ENCODE measurements at places on chromosomes 4 and X.

DNA sequence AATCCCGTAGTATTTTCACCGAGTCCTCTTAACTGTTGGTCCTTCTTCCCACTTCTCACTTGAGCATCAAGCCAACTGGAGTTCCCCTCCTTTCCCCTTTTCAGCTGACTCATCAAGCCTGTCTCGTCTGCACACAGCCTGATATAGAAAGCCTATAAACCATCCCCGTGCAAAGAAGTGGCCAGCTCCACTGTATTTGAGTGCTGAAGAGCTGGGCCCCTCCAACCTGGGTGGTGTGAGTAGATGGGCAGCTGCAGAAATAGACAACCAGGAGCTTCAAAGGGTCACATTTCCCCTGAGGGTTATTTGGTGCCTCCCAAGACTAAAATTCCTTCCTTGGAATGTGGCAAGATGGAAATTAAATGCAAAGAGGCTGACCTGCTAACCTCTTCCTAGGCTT lies 199.7 kb downstream of the HS6ST2 start:
- DNase-seq = no peak

- DNase-seq = no peak
These were observed 1.7 kb downstream of the SLC25A4 start for GRCh38 chr4:185144601-185145240.

DNA sequence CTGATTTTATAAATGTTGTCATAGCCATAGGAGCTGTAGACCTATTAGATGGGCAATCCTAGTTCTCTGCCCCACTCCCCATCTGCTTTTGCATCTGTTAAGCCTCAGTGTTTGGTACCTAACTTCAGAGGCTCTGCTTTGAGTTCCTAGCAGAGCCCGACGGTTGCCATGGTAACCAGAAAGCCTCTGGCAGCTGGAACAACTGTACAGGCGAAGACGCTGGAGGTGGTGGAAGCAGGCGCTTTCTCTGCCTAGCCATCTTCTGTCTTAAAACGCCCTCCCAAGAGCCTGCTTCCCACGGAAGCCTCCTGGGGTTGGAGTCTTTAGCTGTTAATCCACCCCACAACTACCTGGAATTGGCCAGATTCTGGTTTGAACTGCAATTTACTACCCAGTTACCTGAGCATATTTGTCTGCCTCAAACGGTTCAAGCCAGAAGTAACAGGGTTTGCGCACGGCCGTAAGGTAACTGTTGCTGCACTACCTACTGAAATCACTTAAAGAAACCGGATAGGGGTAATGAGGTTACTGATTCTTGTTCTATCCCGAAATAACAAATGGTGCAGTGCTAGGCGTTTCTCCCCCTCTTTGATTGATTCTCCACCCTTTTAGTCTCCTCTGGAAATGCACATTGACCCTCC lies 1.0 kb upstream of the GABRG1 start:
- DNase-seq = no peak

- DNase-seq = no peak
These were observed 17.2 kb upstream of the ADGRL3 start for GRCh38 chr4:61182915-61183314.

DNA sequence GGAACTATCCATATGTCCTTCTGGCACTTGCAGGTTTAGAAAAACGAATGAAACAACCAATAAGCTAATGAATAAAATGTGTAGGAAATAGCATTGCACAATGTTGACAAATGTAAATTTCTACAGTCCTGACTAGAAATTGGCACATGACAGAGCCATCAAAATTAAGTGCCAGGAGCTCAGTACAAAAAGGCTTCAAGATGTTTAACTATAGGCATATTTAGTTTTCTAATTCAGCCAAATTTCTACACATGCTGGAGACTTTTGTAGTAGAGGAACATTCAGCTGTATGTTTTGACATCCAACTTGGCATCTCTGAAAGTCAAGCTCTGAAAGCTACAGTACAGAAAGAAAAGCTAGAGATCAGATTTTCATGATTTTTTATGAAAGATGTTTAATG lies 1999.4 kb upstream of the AGA start:
- DNase-seq = no peak

GRCh38 chr4:17595471-17596005 lies 18.5 kb downstream of the LAP3 start:
- no peak for DNase-seq

DNA sequence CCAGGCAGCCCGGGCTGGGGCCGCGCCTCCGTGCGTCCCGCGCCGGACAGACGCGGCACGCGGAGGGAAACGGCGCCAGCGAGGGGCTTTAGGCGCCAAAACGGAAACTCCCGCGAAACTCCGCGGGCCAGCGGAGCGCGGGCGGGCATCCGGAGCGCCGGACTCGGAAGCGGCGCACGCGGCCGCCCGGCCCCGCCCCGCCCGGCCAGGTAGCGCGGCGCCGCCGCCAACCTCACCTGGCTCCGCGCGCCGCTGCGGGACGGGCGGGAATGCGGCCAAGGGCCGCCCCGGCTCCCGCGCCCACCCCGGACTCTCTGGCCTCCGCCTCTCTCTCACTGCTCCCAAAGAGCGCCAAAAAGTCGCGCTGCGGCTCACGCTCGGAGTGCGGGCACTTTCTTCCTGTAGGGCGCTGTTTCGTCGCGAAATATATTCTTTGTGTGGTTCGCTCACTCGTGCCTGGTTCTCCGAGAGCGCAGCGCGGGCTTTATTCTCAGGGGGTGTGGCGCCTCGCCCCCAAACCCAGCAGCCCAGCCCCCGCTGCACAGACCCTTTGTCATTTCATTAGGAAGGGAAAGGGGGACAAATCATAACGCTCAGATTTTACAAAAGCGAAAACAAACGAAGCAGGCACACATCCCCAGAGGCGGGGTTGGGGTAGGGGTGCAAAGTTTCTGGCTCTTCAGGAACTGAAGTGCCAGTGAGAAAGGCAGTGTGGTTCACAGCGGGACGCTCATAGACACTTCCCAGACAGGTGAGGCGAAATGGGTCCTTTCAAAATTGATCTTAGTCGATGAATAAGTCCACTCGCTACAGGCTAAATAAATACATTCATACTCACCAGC lies 961 bp upstream of the MBNL3 start:
- peak; percentile 34 for DNase-seq

GRCh38 chr4:101762534-101762933 lies 28.0 kb upstream of the BANK1 start:
- no peak for DNase-seq

DNA sequence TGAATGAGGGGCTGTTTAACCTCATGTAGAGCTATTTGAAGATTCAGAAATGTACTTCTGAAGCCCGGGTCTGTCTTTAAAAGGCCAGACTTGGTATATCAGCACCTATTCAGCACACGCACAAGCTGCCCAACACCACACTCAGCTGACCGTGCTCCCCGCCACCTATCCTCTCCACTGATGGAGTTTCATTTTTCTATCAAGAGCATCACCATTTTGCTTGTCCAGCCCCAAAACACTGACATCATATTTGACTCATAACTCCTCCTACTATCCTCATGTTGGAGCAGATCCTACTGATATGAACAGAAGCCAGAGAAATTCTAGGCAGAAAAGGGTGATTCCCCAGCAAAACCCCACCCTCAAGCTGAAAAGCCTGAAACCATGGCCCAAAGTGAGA lies 100.3 kb downstream of the SORBS2 start:
- DNase-seq = no peak

- DNase-seq = no peak
These were observed 100.1 kb upstream of the ATXN3L start for GRCh38 chrX:13419918-13420317.

DNA sequence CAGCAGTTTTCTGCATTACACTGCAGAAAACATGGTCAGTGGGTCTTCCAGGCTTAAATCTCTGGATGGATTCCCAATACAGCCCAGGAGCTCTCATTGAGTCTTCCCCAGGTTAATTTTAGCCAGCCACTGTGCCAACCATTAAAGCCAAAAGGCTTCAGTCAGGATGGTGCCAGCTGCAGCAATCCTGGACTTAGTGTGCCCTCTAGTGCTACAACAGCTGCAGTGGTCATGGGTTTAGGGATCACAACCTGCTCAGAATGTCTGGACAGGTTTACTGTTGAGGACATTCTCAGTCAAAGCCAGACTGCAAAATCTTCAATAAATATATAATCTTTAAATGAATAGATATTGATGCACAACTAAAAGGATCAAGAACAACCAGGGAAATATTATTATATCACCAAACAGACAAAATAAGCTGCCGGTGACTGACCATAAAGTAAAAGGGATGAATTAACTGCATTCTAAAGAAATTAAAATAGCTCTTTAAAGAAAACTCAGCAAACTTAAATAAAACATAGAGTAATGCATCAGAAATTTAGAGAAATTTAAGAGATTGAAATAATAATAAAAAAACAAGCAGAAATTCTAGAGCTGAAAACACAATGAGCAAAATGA lies 639.9 kb downstream of the SPOCK3 start:
- DNase-seq = no peak

GRCh38 chr4:26048378-26048882 lies 134.4 kb downstream of the SMIM20 start:
- DNase-seq = no peak

GRCh38 chrX:850471-850916 lies 219.9 kb downstream of the SHOX start:
- DNase-seq = no peak

- DNase-seq = no peak
These were observed 48.7 kb upstream of the BCOR start for GRCh38 chrX:40146262-40147125.

- no peak for DNase-seq
These were observed 31.8 kb downstream of the USP11 start for GRCh38 chrX:47264483-47265173.

Measured in T-helper 9 cell (primary cell).